Choroid plexus epithelial cell (primary cell): ENCODE measurements at places on chromosomes 11 and 22.
A peak's percentile ranks its signal among the peaks of the same experiment; 100 is the strongest.

DNA sequence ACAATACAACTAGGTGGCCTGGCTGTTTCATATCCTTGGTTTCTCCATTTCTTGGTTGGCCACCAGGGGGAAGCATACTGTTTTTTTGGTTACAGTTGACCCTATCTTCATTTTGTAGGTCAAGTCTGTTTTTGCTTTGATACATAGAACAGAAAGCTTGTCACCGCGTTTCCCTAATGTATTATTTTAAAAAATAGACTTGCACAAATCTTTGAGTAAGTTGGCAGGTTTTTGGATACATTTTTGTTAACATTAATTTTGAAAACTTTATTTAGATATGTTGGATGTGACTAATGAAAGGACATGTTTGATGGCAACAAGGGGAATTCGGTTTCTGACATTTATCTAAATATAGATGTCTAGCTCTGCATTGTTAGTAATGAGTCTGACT lies 3.0 kb downstream of the NCR3LG1 start:
- peak; percentile 85 for DNase-seq

GRCh38 chr22:24803064-24803542 lies 2.9 kb upstream of the SGSM1 start:
- peak; percentile 50 for DNase-seq

- DNase-seq: no peak
Observed at GRCh38 chr11:6655790-6656583, at the start of gene DCHS1. TSS of gene DCHS1 (minus strand) at chr11:6655809. CDS start at chr11:6641613, 14,196 bp downstream.

DNA sequence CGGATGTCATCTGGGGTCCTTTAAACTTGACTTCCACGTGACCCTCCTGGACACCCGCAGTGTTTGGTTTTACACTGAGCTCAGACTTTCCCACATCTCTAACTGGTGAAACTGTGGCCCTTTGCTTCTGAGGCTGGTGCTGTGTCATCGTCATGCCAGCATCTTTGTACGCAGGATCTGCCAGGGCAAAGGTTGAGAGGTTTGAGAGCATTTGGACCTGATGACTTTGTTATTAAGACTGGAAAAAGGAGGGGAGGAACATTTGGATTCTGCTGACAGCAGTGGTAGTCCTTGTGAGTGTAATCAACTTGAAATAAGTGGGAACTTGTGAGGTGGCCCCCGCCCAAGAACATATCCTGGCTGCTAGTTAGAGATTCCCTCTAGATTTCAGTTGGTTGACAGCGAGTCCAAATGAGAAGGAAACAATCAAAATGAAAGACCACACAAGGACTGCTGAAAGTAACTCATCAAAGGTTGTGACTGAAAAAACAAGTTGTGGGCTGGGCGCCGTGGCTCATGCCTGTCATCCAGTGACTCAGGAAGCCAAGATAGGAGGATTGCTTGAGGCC lies 102.5 kb downstream of the KIAA1671 start:
- DNase-seq: no peak

GRCh38 chr22:20656902-20657836 lies 116.7 kb upstream of the SERPIND1 start:
- DNase-seq: peak; percentile 5

DNA sequence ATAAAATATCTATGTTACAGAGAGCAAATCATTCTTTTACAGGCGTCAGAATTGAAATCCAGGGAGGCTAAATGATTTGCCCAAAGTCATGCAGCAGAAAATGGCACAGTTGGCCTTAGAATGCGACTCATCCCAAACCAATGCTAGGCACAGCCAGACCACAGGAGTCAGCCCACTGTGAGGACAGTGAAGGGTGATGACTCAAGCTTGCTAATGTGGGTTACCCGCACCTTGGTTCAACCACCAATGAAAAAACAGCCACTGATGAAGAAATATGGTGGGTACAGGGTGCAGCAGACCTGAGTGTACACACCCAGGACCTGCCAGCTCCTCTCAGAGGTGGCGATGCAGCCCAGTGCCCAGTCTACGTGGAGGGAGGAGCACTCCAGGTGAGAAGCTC lies 89.7 kb downstream of the ZC3H12C start:
- DNase-seq: no peak

- no peak for DNase-seq
Observed at GRCh38 chr11:121727942-121728341, 275.2 kb upstream of the SORL1-AS1 start.

DNA sequence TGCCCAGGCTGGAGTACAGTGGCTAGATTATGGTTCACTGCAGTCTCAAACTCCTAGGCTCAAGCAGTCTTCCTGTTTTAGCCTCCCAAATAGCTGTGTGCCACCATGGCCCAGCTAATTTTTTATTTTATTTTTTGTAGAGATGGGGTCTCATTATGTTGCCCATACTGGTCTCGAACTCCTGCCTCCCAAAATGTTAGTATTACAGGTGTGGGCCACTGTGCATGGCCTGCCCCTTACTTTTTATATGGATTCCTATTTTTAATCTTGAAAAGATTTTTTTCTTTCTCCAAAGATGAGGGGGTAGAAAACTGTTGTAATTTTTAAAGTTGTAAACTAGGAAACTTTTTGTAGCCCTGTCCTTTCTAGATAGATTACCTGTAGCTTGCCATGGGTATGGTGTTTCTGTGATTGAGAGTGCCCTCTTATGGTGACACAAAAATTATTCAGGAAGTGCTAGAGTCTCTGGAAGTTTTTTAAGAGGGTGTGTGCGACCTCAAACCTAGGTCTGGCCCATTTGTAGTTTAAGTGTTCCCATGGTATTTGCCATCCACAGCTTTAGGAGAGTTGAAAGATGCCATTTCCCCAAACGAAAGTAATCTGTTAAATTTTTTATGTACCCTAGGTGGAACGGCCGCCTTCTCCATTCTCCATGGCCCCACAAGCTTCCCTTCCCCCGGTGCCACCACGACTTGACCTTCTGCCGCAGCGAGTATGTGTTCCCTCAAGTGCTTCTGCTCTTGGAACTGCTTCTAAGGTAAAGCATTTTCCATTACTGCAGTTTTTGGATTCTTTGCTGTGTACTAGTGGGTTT lies 32.4 kb downstream of the MCAM start:
- DNase-seq: peak; percentile 66

DNA sequence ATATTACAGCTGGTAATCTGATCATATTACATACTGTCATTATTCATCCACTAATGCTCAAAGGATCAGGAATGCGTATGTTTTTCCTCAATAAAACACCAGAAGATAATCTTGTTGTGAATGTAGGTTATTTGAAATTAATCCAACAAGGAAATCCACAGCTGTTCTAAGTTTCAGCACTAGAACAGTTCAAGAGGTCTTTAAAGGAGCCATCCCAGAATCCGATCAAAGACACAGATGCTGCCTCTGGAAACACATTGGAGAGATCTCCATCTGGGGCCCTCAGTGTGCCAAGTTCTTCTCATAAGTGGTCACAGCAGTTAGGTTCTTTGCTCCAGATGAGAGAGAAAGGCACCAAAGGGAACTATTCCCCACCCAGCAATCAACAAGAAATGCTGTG lies 1955.1 kb upstream of the RAG2 start:
- DNase-seq: peak; percentile 3

DNA sequence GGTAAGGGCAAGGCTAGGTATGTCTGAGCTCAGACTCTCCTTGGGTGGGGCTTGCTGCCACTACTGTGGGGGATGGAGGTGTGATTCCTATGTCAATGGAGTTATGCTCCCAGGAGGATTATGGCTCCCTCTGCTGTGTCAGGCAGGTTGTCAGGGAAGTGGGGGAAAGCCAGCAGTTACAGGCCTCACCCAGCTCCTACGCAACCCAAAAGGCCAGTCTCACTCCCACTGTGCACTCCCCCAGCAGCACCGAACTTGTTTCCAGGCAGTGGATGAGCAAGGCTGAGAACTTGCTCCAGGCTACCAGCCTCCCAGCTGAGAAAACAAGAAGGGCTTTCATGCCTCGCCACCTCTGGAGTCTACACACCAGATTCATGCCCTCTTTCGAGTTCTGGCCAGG lies 18.2 kb downstream of the C11orf91 start:
- DNase-seq: no peak

DNA sequence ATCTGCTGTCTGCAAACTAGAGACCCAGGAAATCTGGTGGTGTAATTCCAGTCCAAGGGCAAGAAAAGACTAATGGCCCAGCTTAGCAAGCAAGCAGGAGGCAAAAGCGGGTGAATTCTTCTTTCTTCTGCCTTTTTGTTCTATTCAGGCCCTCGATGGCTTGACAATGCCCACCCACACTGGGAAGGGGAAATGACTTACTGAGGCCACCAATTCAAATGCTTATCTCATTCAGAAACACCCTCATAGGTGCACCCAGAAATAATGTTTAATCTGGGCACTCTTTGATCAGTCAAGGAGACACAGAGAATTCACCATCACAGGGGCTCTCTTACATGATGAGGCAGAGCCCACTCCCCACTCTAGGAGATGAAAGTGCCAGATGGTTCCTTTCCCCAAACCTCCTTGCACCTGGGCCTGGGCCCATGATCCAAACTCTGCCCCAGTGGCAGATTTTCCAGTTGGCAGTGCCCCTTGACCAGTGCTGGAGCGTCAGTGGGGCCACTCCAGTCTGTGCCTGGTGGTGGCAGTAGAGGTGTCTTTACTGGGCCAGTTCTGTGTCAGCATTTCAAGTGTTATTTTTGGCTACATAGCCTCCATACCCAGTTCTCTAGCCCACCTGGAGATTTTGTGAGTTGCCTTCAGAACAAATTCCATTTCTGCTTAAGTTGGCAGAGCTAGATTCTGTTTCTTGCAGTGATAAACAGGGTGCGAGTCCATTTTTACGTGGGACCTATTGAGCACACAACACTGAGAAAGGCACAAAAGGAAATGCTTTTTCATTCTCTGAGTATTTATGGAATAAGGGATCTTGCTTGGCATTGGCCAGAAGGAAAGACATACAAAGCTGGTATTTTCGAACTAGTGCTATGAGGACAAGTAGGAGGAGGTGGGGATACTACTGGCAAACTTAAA lies 7.5 kb downstream of the ELMOD1 start:
- peak; percentile 18 for DNase-seq
